Stomach (tissue), 19 donors: ENCODE measurements at places on chromosomes 7 and 10. TPM values are rescaled to one million over a fixed set of nuclear protein-coding genes. Genes with fewer than 3 reads are reported as not detected.
A peak's percentile ranks its signal among the peaks of the same experiment; 100 is the strongest.

DNA sequence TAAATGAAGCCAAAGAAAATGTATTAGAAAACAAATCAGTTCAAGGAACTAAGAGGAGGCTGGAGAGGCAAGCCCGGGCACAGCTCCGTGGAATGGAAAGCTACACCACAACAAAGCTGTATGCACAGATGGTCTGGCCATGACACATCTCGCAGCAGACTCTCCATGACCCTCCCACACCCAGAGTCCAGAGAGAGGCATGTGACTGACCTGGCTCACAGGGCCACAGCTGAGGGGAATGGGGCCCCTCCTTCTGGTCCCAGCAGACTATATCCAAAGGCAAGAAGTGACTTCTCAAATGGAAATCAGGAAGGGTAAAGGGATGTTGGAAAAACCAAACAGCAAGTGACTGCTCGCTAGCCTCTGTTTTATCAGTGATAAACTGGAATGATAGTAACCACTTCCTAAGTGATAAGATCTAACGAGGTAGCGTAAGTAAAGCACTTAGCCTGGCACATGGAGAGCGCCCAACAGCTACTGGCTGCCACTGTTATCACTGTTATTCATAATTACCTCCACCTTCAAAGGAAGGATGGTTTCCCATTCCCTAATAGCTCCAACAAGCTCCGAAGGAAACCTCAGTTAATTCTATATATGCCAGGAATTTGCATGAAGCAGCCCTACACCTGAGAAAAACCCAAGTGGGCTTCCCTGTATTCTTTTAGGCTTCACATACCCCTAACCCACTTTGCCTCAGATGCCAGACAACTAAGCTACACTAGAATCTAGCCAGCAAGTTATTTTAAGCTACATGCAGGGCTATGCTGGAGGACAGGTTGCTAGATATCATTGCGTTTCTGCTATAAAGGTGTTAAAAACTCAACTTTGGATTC, 8.4 kb downstream of the OSBPL3 start:
- H3K27ac ChIP-seq, result no peak overlapping the region
- no peak overlapping the region for H3K4me3 ChIP-seq
- no peak for DNase-seq

DNA sequence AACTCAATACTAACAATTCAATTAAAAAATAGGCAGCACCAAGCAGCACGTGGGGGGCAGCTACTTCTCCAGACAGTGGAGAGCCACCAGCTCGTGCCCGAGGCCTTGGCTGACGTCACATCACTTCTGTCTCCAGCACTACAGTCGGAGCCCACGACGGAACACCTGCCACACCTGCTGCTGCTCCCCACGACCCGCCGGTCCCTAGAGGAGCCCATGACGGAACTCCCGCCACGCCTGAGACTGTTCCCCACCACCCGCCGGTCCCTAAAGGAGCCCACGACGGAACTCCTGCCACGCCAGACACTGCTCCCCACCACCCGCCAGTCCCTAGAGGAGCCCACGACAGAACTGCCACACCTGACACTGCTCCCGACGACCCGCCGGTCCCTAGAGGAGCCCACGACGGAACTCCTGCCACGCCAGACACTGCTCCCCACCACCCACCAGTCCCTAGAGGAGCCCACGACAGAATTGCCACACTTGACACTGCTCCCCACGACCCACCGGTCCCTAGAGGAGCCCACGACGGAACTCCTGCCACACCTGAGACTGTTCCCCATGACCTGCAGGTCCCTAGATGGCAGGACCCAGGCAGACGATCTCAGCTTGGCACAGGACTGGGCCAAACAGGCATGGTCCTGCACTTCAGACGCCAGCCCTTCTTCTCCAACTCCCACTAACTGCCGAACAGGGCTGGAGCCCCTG, 258.0 kb downstream of the ELFN1 start:
- H3K36me3 ChIP-seq, result peaks cover 11% of the 10 kb centered on the region
- peak overlapping the region; percentile 35 for H3K4me3 ChIP-seq
- H3K27ac ChIP-seq, result peak overlapping the region; percentile 71
- peaks cover 21% of the 10 kb centered on the region for H3K4me1 ChIP-seq

DNA sequence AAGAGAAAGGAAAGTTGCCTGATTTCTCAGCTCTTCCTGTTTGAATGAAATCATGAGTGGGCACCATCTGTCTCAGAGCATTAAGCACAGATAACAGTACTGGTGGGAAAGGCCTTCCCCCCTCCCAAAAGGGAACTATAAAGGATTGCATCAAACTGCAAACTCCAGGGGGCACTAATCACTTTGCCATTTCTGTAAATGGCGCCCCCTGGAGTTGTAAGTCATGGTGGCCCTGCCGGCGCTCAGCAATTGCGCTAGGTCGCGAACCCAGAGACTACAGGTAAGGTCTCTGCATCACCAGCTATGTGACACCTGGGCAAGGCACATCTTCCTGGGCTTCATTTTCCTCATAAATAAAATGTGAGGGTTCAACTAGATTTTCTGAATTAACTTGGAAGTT, 11.1 kb downstream of the LRRC4 start:
- no peak for DNase-seq
- H3K4me3 ChIP-seq, result no peak overlapping the region
- peaks cover 17% of the 10 kb centered on the region for H3K4me1 ChIP-seq
- peaks cover 13% of the 10 kb centered on the region for H3K36me3 ChIP-seq
- no peak overlapping the region for H3K27ac ChIP-seq

Gene MRLN
- total RNA-seq, result not detected

Gene WEE2
- total RNA-seq, result not detected

Gene STK31
- total RNA-seq, result 4.8 TPM

Gene PON1
- not detected for total RNA-seq

Gene PPIA
- total RNA-seq, result 218 TPM
